ENCODE measurements at places on chromosomes 2 and 18.

- DNase-seq: peak; percentile 48
Measured at GRCh38 chr2:25473758-25474340, 132.1 kb upstream of the DNMT3A start.

DNA sequence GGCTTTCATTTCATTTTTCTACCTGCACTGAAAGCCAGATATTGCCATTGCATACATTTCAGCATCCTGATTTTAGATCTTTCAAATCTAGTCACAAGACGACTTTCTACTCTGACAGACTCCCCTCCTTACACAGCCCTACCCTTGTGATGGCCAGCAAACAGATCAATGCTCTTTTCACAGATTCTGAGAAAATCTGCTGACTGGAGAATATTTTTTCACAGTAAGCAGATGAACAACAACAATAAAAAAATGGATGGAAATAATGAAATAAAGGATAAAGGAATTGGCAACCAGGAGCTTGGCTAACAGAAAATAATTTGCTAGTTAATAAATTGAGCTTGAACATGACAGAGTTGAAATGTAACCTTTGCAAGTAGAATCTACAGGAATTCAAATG lies 527.2 kb downstream of the IRS1 start:
- no peak for DNase-seq

- DNase-seq: no peak
Measured at GRCh38 chr2:234971496-234971895, 19.7 kb downstream of the SH3BP4 start.

GRCh38 chr2:181586569-181587081 lies 70.3 kb downstream of the CERKL start:
- DNase-seq: no peak

DNA sequence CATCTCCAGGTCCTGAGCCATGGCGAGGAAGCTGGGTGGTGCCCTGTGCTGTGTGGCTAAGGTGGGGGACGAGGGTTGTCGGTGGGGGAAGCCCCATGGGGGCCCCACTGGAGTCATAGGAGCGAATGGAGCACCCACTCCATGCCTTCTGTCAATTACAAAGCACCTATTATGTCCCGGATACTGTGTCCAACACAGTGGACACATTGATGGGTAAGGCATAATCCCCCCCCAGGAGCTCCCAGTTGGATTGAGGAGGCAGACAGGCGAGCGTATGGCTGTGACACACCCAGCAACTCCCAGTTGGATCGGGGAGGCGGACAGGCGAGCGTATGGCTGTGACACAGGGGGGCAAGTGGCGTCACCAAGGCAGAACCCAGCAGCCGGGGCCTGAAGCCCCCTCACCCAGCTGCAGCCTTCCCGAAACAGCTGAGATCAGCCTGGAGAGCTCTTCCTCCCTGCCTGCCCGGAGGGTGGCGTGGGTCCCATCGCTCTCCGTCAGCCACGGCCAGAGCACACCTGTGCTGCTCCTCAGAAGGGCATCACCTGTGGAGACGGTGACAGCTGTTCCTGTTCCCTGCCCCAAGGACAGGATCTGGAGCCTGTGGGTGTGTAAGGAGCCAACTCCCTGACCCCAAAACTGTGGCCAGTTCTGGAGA lies 69.6 kb downstream of the HPCAL1 start:
- no peak for DNase-seq

- peak; percentile 22 for DNase-seq
Measured at GRCh38 chr18:58272779-58273435, 228.9 kb downstream of the NEDD4L start.

DNA sequence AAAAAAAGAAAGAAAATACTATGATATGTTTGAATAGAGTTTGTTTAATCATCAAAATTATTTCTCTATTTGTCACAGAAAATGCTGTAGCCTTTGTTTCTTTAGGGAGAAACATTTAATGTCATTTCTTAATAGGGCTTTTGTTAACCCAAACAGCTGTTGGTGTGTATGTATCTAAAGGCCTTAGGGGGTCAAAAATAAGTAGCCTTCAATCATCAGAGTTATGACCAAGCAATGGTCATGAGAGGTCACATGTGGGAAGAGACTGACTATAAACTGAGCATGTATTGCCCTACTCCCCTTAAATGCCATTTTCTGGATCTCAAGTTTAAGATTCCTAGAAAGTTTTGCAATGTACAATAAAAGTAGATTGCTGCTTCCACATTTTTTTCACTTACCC lies 22.7 kb downstream of the HNMT start:
- DNase-seq: no peak
